ENCODE measurements at places on chromosomes 16 and 17.

DNA sequence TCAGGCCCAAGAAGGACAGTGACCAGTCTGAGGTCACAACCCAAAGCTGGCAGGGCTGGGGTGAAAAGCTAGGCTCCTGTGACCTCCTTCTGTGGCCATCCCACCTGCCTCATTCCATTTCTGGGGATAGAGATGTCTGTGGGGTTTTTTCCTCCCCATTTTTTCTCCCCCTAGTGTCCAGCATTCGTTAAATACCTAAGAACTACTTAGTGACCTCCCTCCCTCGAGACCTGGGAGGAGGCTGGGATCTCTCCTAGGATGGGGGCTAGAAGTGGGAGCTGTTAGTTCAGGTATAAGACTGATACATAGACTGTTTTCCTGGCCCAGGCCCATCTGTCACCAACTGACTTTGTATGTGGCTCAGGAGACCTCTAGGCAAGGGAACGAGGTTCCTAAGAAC is 20.5 kb upstream of the STAC2 start:
- DNase-seq = no peak

DNA sequence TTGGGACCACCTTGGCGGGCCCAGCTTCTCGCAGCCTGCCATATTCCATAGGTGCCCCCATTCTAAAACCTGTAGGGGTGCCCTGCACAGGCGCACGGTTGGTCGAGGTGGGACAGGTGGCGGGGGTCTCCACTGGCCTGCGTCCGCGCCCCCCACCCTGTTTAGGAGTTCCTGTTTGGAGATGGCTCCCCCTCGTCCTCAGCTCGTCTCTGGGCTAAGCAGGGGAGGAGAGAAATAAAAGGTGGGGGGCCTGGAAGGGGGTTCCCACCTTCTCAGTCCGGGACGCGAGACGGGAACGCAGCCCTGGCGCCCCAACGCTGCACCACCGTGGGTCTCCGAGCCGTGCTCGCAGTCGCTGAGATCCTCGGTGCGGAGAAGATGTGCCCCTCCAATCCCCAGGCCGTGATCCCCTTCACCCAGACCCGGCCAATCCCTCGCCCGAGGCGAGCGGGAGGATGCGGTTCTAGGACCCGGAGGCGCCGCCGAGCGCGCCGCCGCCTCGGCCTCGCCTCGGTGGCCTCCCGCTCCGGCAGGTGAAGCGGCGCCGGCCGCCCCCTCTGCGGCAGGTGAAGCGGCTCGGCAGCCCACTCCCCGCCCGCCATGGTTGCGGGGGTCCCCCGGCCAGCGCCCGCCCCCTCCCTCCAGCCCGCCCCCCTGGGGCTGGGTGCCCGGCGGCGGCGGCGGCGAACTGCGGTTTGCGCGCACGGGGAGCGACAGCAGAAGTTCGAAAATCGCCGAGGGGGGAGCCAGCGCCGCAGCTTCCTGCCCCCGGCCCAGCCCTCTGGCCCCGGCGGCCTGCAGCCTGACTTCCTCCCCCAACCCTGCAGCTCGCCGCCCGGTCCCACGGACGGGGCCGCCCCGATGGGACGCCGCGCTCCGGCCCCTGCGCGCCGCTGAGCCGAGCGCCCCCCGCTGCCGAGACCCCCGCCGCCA is at the start of gene FMNL1:
FMNL1 (plus strand) TSS at position 805 of the 933 bp plus-strand sequence. CDS start 240 bp downstream, outside the sequence.
- DNase-seq = peak; percentile 58

DNA sequence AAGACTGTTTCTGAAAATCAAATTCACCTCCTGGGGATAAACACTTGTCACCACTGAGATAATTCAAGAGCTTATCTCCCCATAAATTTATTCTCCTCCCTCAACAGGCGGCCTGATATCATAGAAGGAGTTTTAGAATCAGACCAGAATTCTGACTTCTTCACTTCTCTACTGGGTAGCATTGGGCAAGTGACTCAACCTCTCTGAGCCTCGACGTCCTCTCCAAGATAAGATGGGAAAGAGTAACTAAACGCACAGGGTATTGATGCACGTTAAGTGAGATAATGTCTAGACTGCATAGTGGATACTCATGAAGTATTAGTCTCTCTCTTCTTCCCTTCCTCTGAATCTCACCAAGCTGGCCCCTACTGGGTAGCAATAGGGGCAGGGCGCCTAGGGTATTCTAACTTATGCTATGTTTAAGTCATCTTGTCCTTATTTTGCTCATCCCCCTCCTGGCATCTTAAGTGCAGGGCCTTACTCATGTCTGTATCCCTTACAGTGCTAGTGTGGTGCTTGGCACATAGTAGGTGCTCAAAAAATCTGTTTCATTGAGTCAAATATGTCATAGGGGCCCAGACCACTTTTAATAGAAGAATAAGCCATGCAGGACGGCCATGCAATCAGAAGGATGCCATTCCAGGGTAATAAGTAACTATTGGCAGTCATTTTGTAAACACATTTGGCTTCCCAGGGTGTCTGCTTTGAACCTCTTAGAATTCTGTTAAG is 476.4 kb upstream of the CCL2 start:
- no peak for DNase-seq

GRCh38 chr16:77211880-77212740 is 12.9 kb downstream of the SYCE1L start:
- DNase-seq = peak; percentile 76

- no peak for DNase-seq
Observed at GRCh38 chr17:3968886-3969524, 4.8 kb upstream of the ATP2A3 start.

DNA sequence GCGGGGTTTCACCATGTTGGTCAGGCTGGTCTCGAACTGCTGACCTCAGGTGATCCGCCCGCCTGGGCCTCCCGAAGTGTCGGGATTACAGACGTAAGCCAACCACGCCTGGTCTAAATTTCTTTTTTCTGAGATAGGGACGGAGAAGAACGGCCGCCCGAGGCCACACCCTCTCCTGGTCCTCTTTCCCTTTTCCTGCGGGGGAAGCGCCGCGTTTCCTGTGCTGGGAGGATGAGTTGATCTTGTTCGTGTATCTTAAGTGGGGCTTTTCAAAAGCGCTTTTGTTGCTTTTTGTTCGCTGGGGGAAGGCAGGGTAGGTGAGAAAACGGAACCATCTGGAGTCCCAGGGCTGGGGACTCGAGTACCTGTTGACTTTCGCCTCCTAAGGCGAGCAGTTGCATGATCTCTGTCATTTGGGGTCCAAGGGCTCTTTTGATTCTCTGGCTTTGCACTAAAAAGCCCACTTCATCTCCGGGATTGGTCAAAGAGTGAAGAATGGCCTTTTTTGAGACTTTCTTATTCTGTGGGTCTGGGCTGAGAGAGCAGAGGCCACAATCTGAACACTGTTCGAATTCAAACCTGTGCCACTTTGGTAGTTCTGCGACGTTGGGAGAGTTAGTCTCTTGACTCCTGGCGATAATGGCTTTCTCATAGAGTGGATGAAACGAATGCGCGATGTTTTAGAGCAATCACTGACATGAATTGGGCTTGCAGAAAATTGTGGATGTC is 1.3 kb downstream of the FUS start:
- DNase-seq = no peak

Measured in CD4-positive, alpha-beta T cell (primary cell).